ENCODE measurements at places on chromosomes 16 and 17. TPM values are rescaled to one million over a fixed set of nuclear protein-coding genes. Genes with fewer than 3 reads are reported as not detected.

GRCh38 chr17:37737971-37738370, 6.9 kb downstream of the HNF1B start:
- DNase-seq: peak; percentile 90

- no peak for DNase-seq
These were observed 16.0 kb downstream of the ITGAX start for GRCh38 chr16:31371008-31371407.

GRCh38 chr17:52158450-52159042, at the start of gene CA10:
Gene CA10, minus strand, starts transcription at chr17:52158714.
- no peak for DNase-seq

GRCh38 chr17:2929881-2930533, 133.4 kb downstream of the OR1D5 start:
- DNase-seq: no peak

DNA sequence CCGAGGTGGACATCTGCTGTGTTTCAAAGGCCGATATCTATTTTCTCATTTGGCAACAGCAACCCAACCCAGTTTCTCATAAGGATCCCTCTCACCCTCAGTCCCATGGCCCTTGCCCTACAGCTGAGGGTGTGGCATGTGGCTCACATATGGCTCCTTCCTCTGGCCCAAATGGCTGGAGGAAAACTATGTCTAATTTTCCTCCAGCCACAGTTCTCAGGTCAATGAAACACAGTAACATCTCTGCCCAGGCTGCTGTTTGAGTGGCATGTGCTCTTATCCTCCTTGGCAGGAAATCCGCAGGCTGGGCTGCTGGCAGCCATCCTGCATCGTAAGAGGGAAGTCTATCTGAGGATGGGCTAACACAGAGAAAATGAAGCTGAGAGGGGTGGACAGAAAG, 24.1 kb downstream of the SERPINF1 start:
- no peak for DNase-seq

GRCh38 chr17:57512258-57512657, 232.8 kb downstream of the CCDC182 start:
- DNase-seq: no peak

GRCh38 chr17:41914358-41914766, 4.4 kb downstream of the ACLY start:
- DNase-seq: no peak

DNA sequence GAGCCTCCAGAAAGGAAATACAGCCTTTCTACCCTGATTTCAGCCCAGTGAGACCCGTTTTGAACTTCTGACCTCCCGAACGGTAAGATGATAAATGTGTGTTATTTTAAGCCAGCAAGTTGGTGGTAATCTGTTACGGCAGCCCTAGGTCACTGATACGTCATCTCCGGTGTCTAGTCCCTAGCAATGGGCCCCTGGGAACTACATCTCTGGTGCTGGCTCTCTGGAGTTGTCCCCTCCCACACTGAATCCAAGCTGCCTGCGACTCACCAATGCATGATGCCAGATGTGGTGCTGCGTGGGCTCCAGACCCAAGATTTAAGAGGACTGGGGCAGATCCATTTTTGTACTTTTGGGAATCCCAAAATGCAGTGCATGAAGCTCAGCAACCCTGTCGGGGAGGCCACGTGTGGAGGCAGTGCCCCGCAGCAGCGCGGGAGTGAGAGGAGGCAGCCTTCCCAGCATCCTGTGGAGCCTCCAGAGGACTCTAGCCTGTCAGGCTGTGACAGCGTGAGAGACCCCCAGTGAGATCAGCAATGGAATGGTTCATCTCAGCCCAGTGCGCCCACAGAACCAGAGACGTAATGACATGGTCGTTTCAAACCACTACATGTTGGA, 43.6 kb upstream of the USP7 start:
- no peak for DNase-seq

- DNase-seq: no peak
These were observed 21.8 kb upstream of the ANKFN1 start for GRCh38 chr17:56131431-56131830.

GRCh38 chr16:24508614-24509013, 30.8 kb upstream of the RBBP6 start:
- peak; percentile 59 for DNase-seq

- no peak for DNase-seq
These were observed 52.0 kb upstream of the SREBF1 start for GRCh38 chr17:17888821-17889220.

DNA sequence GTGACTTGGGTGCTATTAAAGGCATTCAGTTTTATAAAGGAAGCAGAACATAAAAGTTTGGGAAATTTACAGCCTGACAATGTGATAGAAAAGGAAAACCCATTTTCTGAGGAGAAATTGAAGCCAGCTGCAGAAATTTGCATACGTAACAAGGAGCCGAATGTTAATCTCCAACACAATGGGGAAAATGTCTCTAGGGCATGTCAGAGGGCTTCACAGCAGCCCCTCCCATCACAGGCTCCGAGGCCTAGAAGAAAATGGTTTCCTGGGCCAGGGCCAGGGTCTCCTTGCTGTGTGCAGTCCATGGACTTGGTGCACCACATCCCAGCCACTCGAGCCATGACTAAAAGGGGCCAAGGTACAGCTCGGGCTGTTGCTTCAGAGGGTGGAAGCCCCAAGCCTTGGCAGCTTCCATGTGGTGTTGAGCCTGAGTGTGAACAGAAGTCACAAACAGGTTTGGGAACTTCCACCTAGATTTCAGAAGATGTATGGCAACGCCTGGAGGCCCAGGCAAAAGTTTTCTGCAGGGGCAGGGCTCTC, 23.9 kb upstream of the TOM1L1 start:
- no peak for DNase-seq

GRCh38 chr17:69179227-69179952, 37.7 kb upstream of the ABCA6 start:
- peak; percentile 44 for DNase-seq

DNA sequence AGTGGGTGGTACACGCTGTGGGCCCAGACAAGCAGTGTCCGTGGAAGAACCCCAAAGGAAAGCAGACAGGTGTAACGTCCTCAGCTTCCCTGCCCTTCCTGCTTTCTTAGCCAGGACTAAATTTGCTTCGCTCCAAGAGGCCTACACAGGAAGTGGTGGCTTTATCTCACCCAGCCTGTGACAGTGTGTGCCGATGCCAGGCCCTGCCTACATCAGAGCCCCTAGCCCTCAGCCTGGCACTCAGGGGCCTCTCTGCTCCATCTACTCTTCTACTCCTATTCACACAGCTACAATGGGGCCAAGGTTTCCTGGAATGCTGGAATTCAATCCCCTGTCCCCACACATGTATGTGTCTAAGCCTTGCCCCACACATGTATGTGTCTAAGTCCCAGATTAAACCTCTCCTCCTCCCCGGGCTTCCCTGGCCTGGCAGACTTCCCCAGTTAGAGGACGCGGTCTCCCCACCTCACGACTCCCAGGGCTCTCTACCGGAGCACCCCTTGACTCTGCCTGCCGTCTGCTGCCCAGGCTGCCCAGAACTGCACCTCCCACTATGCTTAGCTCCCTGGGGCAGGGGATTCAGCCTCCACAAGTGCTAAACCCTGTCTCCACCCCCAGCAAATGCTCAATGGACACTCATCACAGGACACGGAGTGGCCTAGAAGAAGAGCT, 8.2 kb downstream of the PGAP3 start:
- no peak for DNase-seq

DNA sequence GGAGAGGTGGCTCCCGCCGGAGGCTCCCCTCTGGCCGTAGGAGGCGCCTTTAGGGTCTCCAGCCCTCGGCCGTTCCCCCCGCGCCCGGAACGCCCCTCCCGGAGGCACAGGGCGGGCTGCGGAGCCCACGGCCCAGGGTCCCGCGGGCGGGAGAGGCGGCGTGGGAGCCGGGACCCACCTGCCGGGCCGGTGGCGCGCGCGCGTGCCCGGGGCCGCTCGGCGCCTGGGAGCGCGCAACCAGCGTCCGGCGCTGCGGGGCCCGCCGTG, at the start of gene MIF4GD:
Gene MIF4GD (minus strand): TSS at position 266 of the 267 bp plus-strand sequence. CDS start 1,036 bp downstream, outside the sequence.
- DNase-seq: no peak

DNA sequence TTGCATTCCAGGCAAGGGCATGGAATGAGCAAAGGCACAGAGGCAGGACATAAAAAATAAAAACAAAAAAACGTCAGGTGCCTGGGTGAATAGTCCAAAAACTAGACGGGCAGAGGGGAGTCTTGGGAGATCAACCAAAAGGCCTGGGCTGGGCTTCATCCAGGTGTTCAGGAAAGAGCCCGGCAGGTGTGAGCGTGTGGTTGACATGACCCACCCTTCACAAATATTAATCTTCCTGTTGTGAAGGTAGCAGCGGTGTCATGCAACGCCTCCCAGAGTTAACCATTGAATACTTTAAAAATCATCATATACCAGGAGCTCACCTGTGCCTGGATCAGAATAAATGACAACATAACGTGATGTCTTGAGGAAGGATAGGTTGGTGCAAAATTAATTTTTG, 90.6 kb downstream of the USP22 start:
- no peak for DNase-seq

TEKT1 gene
- total RNA-seq: not detected

GRAP gene
- total RNA-seq: 0.15 TPM

EMP2 gene
- total RNA-seq: 0.45 TPM

HID1 gene
- total RNA-seq: 6.9 TPM

UBTF gene
- 27.8 TPM for total RNA-seq

Data from renal cortical epithelial cell (primary cell).